ENCODE measurements at places on chromosomes 13 and 19.

DNA sequence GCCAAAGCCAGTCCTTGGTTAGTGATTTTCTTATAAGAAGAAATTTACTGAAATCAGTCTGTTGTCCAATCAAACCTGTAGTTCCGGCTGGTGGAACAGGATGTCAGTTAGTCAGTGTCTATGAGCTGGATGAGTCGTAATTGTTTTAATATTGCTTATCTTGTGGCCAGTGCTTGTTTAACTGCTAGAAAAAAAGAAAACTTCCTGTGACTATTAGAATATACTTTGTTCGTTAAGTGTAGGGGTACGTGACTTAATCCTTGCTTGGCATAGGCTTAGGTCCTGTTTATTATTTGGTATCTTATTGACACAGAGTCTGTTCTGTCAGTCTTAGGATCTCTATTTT lies 1484.8 kb upstream of the MIR17HG start:
- DNase-seq, result no peak

- DNase-seq, result no peak
These were observed 97.4 kb downstream of the FREM2 start for GRCh38 chr13:38784036-38784880.

GRCh38 chr13:84655677-84656076 lies 773.4 kb upstream of the SLITRK1 start:
- no peak for DNase-seq

GRCh38 chr13:41767801-41768200 lies 193.1 kb downstream of the VWA8 start:
- DNase-seq, result no peak

- DNase-seq, result no peak
These were observed 904.8 kb upstream of the PCDH20 start for GRCh38 chr13:62320129-62321108.

Data from cerebellar nuclear complex (tissue), 1 donor.